ENCODE measurements at places on chromosomes 6 and 20. TPM values are rescaled to one million over a fixed set of nuclear protein-coding genes. Genes with fewer than 3 reads are reported as not detected.

DNA sequence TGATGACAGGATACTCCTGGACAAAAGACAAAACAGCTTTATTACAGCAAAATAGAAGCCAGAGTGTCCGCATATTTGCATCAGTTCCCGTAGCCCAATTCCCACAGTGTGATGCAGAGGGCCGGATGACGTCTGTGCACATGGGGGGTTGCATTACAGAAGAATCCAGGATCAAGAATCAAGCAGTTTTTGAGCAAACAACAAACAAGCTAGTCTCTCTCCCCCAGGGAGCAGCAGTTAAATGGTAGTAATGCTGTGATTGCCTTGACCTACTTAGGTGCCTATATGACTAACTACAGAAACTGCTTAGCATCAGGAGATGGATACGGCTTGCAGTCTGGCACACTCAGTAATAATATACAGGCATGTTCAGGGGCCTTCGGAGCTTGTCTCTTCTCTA, 3.2 kb upstream of the SDHAF4 start:
- no peak for DNase-seq

DNA sequence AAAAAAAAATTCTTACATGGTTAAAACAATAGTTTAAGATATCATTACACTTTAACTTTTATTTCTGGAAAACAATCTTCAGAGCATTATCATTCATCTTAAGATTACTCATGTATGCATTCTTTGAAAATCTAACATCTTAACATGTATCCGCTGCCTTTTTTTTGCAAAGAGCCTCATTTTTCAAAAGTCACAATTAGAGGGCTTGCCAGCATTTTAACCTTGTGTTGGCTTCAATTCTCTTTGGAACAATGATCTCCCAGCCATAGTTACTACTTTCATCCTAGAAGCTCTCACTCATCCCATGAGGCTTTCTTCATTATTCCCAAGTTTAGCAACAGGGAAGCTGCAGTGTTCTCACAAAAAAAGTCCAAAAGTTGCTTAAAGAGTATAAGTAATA, 330.8 kb downstream of the BCKDHB start:
- no peak for DNase-seq

- DNase-seq, result peak; percentile 54
Measured at GRCh38 chr20:330233-331149, 5.1 kb downstream of the SOX12 start.

GRCh38 chr20:63707558-63708300, at the start of the genes ARFRP1 and ZGPAT:
TSS of gene ARFRP1 (minus strand) at chr20:63707976. CDS start at chr20:63707091, 885 bp downstream.
TSS of gene ZGPAT (plus strand) at chr20:63708039. CDS start at chr20:63708581, 542 bp downstream.
- DNase-seq, result peak; percentile 58

GRCh38 chr6:56936466-56936865, 18.4 kb upstream of the BEND6 start:
- no peak for DNase-seq

DNA sequence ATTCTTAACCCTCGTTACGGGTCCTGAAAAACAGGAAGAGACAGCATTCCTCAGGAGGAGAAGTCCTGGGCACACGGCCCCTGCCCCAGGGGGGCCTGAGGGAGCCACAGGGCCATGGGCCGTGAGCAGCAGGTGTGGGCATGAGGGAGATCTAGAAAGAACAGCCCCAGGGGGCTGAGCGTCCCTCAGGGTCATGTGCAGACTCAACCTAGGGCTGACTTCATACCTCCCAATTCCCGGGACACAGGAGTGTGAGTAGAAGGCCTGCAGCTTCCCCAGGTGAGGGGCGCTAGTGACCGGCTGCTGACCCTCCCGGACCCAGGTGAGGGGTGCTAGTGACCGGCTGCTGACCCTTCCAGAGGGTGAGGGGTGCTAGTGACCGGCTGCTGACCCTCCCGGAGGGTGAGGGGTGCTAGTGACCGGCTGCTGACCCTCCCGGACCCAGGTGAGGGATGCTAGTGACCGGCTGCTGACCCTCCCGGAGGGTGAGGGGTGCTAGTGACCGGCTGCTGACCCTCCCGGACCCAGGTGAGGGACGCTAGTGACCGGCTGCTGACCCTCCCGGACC, 35.1 kb downstream of the FRMD1 start:
- no peak for DNase-seq

DNA sequence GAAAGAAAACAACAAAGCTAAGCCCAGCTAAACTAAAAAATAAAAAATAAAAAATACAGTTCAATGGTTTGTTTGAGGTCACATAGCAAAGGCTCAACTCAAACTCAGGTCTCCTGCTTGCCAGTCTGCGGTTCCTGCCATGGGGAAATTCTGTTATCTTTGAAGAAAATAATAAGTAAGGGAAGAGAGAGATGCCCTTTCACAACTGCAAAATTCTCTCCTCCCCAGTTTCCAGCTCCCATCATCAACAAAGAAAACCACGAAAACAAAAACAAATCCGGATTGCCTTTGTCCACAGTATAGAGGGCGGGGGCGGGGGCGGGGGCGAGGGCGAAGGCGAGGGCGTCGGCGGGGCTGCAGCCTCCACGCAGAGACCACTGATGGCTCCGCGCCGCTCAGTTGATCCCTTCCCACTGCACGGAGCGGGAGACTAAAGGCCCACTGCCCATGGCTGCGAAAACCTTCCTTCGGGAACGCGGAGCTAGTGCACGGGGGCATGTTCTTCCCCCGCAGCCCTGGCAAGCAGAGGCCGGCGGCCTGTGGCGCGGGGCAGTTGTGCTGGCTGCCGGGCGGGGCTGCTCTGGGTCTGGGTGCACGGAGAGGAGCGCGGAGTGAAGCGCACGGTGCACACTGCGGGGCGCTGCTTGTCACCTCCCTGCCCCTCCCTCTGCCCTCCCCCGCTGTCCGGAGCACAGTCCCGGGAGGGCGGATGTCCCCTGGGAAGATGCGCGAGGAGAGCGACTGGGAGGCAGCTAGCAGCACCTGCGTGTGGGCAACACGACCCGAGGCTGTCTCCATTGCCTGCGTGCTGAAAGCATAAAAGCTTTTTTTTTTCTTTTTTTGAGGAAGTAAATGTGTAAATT, 54.1 kb upstream of the TPD52L1 start:
- DNase-seq, result peak; percentile 67

DNA sequence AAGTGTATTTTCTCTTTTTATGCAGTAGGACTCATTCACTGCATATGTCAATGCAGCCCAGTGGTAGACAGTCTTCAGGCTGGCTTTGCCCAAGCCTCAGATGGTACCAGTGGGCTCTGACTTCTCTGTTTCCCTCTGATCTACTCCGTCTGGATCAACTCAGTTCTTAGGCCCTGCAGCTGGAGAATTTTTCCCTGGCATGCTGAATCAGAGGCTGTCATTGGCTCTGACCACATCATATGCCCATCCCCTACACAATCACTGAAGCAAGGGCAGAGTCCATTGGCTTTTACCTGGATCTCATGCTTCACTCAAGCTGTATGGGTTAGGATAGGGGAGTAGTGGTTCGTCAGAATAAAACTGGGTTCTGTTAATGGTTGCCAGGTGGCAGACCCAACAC, 57.8 kb downstream of the KIZ start:
- DNase-seq, result peak; percentile 57

DNA sequence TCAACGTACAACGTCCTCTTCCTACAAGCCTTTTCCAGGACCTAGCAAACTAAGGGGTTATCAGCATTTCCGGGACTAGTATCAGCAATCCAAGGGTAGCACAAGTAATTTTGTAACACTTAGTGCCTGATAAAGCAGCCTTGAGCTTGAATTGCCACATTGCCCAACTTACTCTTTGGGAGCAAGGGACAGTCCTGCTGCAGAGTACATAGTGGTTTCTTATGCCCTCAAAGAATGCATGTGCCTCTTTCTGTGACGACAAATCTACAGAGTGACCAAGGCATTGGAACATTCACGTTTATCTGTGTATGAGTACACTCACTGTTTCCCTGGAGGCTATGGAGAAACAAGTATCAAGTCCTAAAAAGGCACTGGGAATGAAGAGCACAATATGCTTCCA, 3.2 kb upstream of the ID4 start:
- DNase-seq, result no peak

DNA sequence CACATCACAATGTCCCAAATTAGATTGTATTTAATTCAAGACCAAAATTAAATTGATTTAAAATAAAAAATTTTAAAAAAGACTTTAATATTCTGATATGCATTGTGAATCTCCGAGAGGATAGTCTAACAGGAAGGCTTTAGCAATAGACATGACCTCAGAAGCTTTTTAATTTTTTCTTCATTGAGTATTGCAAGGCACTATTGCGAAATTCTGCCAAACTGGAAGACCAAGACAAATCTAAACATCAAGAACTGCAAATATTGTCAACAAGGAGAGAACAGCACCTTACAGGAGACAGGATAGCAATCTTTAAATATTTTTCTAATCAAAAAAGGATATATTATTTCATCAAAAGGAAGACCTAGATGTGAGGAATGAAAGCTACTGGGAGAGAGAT, 56.9 kb downstream of the BMP5 start:
- no peak for DNase-seq

DNA sequence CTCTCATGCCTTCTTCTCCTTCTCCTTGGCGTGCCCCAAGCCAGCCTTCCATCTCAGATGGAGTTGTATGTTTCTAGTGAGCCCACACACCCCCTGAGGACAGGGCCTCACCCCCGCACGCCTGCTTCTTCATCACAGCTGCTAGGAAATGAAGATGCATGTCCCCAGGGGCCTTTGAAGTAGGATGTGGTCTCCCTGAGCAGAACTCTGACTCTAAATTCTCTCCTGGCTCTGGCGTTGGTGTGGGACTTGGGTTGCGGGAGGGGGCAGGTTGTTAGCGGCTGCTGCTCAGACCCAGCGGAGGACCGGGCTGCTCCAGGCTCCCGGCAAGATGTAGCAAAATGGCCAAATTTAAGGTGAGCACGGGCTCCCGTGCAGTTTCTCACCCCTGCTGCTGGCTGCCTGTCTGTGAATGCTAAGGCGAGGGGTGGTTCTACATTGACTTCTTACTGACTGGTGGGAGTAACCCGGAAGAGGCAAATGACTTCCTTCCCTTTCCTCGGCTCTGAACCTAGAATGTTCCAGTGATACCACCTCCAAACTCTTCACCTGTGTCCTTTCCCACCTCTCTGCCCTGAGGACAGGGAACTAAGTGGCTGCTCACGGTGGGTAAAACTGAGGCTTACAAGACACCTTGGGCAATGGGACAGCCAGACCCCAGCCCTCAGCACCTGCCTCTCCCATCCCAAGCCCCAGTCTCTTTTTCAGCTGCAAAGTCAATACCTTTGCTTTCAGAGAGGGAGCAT, 8.8 kb downstream of the SYNJ2 start:
- no peak for DNase-seq

DNA sequence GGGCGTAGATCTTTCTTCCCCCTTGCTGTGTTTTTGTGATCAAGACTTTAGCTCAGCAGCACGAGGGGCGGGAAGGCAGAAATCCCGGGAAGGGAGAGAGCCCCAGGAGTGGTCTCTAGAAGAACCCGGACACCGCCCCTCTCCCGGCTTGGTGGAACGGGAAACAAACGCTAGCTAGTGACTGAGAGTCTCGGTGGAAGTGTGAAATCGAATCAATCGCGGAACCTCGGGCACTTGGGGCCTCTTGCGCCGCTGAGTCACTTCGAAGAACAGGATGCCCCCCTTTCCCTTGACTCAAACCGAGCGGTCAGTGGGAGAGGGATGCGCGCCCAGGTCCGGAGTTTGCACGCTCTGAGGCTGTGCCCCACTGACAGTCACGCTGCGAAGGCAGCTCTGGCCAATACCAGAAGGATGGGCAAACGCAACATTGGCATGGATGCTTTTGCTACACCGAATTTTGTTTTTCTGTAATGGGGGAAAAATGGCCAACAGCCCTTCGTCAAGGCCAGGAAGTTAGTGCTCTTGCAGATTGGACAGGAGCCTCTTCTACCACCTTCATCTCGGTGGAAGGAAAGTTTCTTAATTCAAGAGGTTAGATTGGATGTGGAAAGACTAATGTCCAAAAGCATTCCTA, 1.6 kb upstream of the OLIG3 start:
- no peak for DNase-seq

GRCh38 chr20:41176711-41177552, 39.6 kb downstream of the PLCG1 start:
- DNase-seq, result no peak

DNA sequence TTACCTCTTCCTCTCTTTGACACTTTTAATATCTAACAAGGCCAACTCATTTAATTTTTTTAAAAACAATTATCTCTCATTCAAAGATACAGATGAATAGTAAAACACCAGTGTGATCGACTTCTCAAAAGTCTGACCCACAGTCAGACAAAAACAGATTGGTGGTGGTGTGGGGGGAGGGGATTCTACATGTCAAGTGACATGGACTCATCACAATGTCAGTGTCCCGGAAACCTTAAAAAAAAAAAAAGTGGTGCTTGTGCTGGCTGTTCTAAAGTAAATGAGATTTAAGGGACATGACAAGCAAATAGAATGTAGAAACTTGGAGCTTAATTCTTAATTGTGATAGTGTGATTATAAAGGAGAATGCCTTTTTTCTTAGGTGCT, 16.3 kb upstream of the RFPL4B start:
- no peak for DNase-seq

DNA sequence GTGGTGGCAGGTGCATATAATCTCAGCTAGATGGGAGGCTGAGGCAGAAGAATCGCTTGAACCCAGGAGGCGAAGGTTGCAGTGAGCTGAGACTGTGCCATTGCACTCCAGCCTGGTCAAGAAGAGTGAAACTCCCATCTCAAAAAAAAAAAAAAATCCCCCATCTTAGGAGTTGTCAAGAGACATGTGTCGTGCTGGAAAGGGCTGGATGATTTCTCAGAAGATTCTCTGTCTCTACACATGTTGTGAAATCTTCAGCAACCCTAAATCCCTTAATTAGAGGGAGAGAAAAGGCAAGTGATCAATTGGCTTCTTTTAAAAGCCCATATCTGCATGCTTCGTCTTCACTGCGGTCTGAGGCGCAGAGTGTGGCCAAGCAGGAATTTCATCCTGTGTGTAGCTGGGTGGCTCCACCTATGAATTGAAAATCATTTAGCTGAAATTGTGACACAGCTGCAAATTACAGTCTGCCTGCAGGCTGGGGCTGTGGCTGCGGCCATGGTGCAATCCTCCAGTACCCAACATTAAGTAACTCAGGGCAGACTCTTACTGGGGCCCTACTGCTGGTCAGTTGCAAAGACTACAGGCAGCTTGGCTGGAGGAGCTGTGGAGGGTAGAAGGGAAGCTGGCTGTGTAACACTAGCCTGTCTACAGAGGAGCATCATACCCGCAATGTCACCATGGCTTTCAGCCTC, 3.2 kb upstream of the TGM3 start:
- no peak for DNase-seq

GRCh38 chr20:58627212-58628072, 23.6 kb upstream of the STX16 start:
- DNase-seq, result no peak

GRCh38 chr6:74597840-74598239, 608.0 kb downstream of the COL12A1 start:
- DNase-seq, result no peak

Gene PPIL6
- total RNA-seq, result 2.4 TPM

Gene BHLHE23
- total RNA-seq, result not detected

Gene PRDM13
- total RNA-seq, result not detected

Gene RALGAPA2
- 11.8 TPM for total RNA-seq

Gene NHSL1
- total RNA-seq, result 2.6 TPM

Gene LY6G6D
- total RNA-seq, result not detected

Gene KIF6
- 0.26 TPM for total RNA-seq

Gene FOXC1
- 4.6 TPM for total RNA-seq

Gene GPLD1
- 0.36 TPM for total RNA-seq

Gene OR2J3
- not detected for total RNA-seq

Gene HSPA1L
- total RNA-seq, result 3.0 TPM
